Colonic mucosa (tissue), 4 donors: ENCODE measurements at places on chromosomes 3 and 15.
A peak's percentile ranks its signal among the peaks of the same experiment; 100 is the strongest.

- DNase-seq, result peak; percentile 65
Measured at GRCh38 chr15:67087507-67088172, 22.2 kb downstream of the SMAD3 start.

GRCh38 chr3:194130188-194130587 lies 5.8 kb upstream of the HES1 start:
- no peak for DNase-seq

DNA sequence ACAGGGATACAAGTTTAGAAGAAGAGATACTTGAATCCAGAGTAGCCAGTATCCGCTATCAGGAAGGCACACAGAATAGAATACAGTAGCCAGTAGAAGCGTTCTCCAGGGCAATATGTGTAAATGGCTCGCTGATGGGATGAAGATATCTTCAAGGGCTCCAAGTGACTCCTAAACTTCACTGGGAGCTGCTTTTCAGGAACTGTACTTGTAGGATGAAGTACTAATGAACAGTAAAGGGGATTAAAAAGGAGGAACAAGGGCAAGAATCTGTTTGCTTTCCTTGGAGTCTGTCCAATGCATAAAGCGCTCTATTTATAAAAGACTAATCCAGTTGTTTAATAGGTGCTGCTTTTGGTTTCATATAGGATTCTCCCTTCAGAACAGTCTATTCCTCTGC lies 78.4 kb downstream of the THRB start:
- DNase-seq, result no peak

DNA sequence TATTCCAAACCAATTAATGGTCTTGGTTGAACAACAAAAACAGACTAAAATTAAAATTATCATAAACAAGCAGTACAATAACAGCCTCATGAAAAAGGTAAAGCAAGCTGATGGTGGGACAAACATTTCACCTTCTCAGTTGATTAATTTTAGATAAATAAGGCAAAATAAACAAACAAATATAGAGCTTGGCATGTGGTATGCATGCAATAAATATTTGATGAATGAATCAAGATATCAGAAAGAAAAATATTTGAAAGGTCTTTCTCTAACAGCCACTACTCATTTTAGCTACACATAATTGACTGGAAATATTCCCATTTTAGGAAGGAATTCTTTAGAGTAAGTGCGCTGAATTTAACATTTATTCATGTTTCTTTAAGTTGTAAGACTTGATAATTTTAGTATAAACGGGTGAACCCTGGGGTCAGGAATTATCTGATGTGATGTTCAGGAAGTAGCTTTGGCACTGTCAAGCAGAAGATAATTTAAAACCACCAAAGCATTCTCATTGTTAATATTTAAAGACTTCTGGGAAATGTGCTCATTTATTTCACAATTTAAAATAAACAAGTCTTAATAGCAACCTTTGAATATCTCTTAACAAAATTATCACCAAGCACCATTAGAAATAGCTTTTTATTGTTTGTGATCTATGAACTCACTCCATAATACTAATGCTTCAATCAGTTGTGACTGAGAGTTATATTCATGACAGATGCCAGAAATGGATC lies 372.3 kb upstream of the TGFBR2 start:
- no peak for DNase-seq

DNA sequence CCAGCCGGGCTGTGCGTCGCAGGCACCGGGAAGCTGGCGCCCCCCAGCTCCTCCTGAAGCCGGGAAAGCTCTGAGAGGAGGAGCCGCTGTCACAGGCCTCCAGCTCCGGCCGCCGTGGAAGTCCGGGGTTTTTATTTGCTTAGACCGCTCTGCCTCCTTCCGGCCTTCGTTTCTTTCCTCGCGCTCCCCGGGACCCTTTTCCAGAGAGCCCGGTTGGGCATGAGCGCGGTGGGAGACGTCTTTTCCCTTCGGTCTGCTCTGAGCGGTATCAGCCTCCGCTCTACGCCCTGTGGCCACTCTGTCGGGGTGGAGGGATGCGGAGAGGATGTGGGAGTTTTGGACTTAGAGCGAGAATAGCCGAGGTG lies 559 bp downstream of the SENP5 start:
- DNase-seq, result peak; percentile 28

- no peak for DNase-seq
Measured at GRCh38 chr3:175153595-175153994, 294.5 kb downstream of the NAALADL2 start.

- no peak for DNase-seq
Measured at GRCh38 chr3:139705631-139706030, 27.9 kb upstream of the NMNAT3 start.

- DNase-seq, result no peak
Measured at GRCh38 chr3:71987089-71987735, 202.3 kb upstream of the PROK2 start.

DNA sequence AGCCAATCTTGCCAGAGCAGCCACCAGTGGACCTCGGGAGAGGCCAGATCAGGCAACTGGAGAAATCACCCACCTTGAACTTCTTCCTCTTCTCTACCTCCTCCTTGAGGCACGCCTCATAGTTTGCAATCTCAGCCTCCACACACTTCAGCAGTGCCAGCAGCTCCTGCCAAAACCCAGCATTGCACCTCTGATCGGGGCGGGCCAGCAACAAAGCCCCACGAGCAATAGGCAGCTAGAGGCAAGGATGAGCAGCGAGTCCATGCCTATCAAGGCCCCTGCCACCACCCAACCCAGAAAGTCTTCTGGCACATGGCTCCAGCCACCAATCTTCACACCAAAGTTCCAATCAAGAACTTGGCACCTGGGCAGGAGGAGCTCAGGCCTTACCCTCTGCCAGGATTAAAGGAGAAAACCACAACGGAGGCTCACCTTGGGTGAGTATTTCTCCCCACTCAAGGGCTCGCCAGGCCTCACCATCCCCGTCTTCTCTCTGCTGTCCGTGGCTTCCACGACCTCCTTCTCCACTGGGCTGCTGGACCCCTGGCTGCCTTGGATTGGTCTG lies 42.1 kb downstream of the SEMA3G start:
- DNase-seq, result no peak

DNA sequence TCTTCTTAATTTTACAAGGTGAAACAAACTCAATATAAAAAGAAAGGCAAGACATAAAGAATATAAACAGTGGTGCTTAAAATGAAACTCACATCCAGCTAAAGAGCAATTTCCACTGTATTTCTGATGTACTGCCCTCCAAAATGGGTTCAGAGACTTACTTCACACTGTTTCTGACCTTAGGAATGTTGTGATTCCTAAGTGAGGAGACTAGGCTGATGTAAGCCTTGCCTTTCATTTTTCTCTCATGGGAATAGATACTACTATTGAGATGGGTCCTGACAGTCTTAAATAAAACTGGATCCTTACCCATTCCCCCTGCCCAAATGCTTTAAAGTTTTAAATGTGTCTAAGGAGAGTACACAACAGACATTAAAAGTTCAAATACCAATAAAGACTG lies 86.9 kb downstream of the CBLB start:
- no peak for DNase-seq

GRCh38 chr3:163159306-163159705 lies 1662.7 kb downstream of the OTOL1 start:
- DNase-seq, result no peak

DNA sequence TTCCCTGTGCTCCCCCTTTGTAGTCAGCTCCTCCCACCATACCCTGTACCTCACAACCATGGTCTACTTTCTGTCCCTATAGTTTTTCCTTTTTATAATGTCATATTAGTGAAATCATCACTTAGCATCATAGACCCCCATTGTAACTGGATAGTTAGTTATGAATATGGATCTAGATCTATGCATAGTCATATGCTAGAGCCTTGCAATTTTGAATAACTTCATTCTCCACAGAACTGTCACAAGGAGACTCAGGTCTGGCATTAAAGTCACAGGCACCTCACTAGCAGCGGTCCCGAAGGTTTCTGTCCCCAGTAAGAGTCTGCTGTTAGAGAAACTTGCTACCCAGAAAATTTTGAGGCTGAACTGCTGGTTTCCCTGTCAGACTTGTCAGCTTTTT lies 102.0 kb upstream of the NUDT16 start:
- no peak for DNase-seq

DNA sequence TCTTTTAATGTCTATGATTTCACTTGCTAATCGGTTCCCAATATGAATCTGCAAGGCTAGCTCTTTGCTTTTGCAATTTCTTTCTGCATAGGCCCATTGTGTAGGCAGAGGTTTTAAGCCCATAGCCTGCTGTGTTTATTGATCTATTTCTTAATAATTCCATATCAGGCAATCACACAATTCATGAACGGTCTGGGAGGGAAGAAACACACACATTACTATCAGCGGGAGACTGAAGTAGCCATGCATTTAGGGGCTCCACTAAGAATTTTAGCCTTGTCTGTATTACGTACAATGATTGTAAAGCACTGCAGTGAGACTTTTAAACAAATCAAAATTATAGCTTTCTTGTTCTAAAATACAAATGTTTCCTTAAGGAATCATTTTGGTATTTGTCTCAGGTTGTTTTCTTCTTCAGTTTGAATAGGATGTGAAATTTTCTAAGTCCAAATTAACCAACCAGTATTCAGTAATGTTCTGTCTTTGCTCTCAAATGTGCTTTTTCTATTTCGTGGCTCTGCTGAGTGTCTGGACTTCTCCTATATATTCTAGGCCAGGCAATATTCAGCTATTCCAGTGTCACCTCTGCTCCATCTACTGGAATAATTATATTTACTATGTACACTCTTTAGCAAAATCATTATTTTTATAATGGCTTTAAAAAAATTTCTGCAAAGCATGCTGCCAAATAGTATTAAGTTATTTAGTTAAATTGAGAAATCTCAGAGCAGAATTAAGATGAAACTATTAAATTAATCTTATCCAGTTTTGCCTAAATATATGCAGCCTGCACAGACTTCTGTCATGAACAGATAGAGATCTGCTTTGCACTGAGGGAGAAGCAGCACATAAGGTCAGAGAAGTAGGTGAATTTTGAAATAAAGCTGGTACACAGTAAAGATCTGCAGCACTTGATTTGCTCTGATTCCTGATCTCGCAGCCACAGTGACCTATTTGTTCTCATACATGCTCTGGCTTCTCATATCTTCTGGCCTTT lies 103.0 kb upstream of the NAALADL2 start:
- no peak for DNase-seq

GRCh38 chr15:25859838-25860645 lies 3.1 kb downstream of the ATP10A start:
- DNase-seq, result no peak

- DNase-seq, result no peak
Measured at GRCh38 chr15:50563756-50564155, 17.3 kb upstream of the USP50 start.

GRCh38 chr3:177647876-177648275 lies 450.6 kb upstream of the TBL1XR1 start:
- no peak for DNase-seq

DNA sequence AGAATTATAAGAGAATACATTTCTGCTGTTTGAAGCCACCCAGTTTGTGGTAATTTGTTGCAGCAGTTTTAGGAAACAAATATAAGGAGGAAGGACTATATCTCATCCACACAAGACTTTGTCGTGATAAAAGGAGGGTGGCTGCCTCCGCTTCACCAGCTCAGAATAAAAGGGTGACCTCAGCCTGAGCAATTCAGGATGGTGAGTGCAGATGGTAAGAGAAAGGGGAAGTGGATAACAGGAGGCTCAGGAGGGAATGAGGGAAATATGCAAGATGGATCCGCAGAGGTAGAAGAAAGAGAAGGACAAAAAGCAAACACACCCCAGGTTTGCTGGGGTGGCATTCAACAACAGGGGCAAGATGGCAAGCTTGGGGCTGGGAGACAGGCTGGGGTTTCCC lies 108.1 kb upstream of the TNFAIP8L3 start:
- DNase-seq, result no peak

DNA sequence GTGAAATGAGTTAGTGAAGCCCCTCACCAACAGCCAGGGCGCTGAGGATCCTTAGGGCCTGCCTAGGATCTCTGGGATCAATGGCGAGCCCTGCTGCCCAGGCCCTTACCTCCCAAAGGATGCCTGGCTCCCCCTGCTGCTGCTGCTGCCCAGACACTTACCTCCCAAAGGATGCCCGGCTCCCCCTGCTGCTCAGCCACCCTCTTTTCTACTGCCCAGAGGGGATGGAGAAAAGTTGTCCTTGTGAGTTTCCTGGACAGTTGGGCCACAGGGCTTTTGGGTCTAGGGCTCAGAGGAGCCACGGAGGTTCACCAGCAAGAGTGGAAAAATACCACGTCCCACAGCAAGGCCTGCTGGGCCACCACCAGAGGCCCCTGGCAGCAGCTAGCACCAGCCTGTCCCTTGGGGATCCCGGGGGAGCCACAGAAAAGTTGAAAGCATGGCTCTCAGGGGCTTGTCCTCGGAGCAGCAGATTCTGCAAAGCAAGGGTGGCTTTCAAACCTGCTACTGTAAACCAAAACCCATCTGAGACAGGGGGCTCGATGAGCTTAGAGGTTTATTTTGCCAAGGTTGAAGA lies 59.4 kb downstream of the SLC6A6 start:
- DNase-seq, result peak; percentile 56

- DNase-seq, result no peak
Measured at GRCh38 chr3:151903501-151903991, 30.1 kb downstream of the SUCNR1 start.

- peak; percentile 60 for DNase-seq
Measured at GRCh38 chr15:84911879-84912660, 27.6 kb downstream of the SLC28A1 start.

GRCh38 chr3:125416235-125416634 lies 41.1 kb upstream of the ZNF148 start:
- DNase-seq, result no peak

GRCh38 chr3:12840591-12841148 lies 695 bp downstream of the RPL32 start:
- no peak for DNase-seq
